Stimulated activated CD4-positive, alpha-beta T cell treated with anti-CD3 and anti-CD28 coated beads, Interleukin-12 subunit alpha, Interleukin-12 subunit beta, amount 100 ng/mL, for 24 hours (primary cell): ENCODE measurements at places on chromosomes 12 and 14.

DNA sequence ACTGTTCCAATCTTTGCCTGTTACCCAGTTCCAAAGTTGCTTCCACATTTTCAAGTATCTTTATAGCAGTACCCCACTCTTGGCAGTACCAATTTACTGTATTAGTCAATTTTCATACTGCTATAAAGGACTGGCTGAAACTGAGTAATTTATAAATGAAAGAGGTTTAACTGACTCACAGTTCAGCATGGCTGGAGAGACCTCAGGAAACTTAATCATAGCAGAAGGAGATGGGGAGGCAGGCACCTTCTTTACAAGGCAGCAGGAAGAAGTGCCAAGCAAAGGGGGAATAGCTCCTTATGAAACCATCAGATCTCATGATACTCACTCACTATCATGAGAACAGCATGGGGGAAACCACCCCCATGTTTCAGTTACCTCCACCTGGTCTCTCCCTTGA is 215.0 kb downstream of the SNAPC1 start:
- DNase-seq, result no peak

DNA sequence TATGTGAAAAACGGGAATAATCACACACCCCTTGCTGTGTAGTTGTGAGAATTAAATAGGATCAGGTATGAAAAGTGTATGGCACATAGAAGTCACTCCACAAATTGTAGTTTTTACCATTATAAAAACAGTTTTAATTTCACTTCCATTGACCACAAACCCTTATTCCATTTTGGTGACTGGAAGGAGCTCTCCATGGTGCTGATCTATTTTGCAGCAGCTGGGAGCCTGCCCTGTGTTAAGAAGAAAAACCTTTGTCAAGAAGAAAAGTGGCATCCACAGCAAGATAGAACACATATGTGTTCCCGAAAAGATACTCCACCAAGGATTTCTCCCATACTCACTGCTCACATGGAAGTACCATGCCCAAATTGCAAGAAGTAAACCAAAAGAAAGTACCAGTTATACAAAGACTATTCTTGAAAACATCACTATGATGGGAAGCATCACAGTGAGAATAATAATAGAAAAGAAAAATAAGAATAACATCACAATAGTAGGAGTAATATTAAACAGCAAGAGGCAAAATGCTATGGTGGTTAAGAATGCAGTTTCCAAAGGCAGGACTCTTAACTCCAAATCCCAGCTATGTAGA is 58.7 kb downstream of the TUNAR start:
- DNase-seq, result no peak

- no peak for DNase-seq
These were observed 140.5 kb downstream of the ZFP36L1 start for GRCh38 chr14:68652433-68652690.

- no peak for DNase-seq
These were observed 33.3 kb downstream of the RCOR1 start for GRCh38 chr14:102625564-102626296.

- no peak for DNase-seq
These were observed 201.5 kb upstream of the RTL1 start for GRCh38 chr14:101105045-101105444.

- no peak for DNase-seq
These were observed 1028.9 kb upstream of the TMEM132C start for GRCh38 chr12:127238107-127238506.

DNA sequence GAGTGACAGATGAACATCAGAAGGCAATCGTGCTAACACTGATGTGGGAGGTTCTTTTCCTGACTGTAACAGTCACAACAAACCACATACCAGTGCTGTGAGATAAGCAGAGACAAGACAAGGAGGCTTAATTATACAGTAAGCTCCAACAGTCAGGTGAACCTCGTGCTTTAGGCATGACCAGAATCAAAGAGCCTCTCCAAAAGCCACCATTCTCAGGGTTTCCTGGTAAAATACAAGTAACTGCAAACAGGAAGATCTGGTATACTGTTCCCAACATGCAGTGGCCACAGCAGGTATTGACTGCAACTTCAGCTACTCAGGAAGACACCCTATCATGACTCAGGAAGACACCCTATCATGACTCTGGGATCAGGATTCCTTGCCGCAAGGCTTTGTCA is 47.3 kb upstream of the GTF2A1 start:
- DNase-seq, result no peak

- no peak for DNase-seq
These were observed 12.2 kb downstream of the PYM1 start for GRCh38 chr12:55915482-55915859.

DNA sequence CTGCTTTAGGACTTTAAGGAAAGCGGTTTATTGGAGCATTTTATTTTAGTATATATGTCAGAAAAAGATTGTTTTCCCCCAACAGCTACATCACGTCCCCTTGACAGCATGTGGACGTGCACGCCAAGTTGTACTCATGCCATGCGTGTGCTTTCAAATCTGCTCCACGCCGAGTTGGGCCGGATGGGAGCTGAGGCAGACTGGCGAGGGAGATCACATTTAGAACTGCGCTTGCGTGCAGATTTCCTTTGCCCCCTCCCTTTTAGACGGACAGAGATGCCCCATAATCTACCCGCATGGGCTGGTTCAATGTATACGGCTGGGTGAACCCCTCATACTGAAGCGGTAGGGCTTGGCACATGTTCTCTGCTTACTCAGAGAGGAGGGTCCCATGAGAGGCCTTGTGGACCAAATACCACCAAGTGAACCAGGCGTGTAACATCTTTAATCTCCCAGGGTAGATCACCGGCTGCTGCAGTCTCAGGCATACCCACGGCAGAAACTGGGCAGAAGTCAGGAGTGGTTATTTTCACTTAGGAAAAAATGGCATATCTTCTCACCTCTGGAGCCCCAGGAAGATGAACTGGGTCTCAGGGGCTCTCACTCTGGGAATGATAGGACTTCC is 92.1 kb downstream of the ESR2 start:
- no peak for DNase-seq

- DNase-seq, result no peak
These were observed 98.8 kb downstream of the TMEM132C start for GRCh38 chr12:128365651-128366231.

DNA sequence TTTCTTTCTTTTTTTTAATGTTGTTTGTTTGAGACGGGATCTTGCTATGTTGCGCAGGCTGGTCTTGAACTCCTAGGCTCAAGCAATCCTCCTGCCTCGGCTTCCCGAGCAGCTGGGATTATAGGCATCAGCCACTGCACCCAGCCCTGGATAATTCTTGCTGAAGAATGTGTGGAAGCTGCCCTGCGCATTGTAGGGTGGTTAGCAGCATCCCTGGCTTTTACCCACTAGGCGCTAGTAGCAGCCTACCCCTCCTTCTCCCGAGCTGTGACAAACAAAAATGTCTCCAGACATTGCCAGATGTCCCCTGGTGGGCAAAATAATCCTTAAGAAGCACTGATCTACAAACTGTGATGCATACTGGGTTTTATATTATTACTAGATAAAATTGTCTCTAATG is 6.6 kb downstream of the DCAF4 start:
- DNase-seq, result no peak

DNA sequence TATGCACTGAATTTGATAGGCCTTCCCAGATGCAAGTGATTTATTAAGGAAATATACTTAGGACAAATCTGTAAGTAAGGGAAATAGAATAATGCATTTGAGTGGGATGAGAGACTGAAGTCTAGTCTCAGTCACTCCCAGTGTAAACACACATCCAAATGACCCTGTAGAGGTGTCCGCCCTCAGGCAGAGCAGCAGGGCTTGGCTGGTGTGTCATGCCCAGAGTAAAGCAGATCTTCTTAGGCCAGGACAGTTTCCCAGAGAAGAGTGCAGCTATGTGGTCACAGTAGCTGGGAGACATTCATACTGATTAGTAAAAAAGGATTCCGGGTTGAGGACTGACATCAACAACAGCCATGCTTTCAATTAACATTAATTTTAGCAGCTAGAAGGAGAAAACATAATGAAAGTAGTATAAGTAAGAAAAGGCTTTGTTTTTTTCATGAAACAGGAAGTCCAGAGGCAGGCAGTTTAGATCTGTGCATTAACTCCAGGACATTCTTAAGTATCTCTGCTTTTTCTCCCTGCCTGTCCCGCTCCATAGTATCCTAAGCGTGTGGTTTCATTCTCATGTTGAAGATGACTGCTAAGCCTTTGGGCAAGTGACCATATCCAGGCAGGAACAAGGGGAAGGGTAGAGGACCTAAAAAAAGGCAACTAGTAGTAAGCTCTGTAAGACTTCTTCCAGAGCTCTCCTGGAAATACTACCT is 35.7 kb downstream of the CNTN1 start:
- DNase-seq, result no peak

- DNase-seq, result no peak
These were observed 8.6 kb upstream of the ETFBKMT start for GRCh38 chr12:31650918-31651317.

GRCh38 chr12:89949457-89950195 is 241.0 kb upstream of the ATP2B1 start:
- DNase-seq, result no peak

DNA sequence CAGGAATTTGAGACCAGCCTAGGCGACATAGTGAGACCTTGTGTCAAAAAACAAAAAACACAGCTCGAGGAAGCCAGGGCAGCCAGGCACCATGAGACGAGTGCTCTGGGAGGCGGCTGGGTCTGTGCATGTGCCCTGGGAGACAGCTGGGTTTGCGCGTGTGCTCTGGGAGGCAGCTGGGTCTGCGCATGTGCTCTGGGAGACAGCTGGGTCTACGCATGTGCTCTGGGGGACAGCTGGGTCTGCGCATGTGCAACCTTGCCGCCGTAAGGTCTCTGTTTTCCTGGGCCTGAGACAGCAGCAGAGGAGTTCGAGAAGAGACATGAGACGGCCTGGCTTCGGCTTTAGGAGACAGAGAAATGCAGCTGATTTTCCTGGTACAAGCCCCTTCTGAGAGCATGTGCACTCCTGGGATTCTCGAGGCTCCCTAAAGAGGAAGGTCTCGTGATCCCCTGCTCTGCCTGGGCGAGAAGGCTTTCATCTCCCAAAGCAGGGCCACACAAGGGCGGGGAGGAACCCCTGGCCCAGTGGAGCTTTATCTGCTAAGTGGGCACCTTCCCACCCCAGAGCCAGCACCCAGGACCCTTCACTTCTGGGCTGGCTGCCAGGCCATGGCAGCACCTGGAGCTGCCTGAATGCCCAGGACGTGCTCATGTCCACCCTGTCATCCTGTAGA is 3.5 kb upstream of the BDKRB1 start:
- no peak for DNase-seq

- no peak for DNase-seq
These were observed 28.6 kb upstream of the HSP90B1 start for GRCh38 chr12:103901518-103902173.

- DNase-seq, result no peak
These were observed 78.9 kb downstream of the PIK3C2G start for GRCh38 chr12:18340186-18340585.

DNA sequence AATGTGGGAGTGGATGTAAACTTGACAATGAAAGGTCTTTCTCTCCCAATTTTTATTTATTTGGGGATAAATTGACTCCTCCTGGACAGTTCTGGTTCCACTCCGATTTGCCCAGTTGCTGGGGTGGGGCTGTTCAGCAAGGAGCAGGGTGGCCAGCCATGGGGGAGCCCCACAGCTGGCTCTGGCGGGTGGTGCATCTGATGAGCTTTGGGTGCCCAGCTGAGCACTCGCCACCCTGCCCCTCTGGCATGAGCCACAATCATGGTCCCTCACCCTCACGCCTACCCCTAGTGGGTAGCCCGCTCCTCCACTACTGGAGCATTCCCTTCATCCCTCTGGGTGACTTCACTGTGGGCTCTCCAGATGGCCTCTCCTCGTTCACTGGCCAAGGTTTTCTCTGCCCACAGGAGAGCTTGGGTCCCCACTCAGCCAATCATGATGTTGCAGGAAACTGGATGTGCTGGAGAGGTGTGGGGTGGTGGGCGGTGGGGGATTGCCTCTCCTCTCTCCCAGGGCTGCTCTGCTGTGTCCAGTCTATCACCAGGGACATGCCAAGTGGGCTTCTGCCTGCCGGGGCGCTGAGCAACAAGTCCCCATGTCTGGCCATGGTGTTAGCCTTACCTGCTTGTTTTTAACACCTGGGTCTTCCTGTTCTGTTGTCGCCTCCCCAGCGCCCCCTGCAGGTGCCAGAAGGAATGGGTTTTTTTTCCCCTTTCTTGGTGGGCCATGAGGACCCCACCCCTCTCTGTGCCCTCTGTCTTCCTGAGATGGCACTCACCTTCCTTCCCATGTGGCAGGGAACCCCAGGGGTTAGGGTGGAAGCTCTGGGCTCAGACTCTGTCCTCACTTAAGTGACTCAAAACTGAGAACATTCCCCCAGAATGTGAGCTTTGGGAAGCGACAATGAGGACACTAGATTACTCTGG is 3.4 kb downstream of the CYP46A1 start:
- DNase-seq, result peak; percentile 13

GRCh38 chr12:46153268-46153872 is 115.5 kb downstream of the SLC38A1 start:
- no peak for DNase-seq

DNA sequence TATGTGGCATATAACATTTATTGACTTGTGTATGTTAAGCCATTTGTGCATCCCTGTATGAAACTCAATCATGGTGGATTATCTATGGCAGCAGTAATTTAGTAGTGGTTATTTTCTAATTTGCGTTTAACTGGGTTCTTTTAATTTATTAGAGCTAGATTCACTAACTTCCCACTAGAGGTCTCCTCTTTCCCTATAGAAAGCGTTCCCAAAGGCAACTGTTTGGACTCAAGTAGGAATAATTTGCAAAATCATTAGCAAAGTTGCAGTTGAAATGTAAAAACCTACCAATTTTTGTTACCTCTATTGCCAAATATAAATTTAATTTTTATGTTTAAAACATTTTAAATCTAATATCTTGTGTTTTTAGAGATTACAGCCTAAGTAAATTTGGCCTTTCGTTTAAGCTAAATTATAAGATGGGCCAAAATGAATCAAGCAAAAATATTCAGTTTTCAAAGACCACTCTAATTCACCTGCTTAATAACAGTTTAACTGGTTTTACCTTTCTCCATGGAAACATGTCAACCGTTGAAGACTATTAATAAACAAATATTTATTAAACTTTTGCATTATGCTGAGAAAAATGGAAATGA is 6.0 kb downstream of the DMAC2L start:
- DNase-seq, result no peak

GRCh38 chr14:100108042-100108825 is 43.0 kb downstream of the EVL start:
- DNase-seq, result peak; percentile 90

DNA sequence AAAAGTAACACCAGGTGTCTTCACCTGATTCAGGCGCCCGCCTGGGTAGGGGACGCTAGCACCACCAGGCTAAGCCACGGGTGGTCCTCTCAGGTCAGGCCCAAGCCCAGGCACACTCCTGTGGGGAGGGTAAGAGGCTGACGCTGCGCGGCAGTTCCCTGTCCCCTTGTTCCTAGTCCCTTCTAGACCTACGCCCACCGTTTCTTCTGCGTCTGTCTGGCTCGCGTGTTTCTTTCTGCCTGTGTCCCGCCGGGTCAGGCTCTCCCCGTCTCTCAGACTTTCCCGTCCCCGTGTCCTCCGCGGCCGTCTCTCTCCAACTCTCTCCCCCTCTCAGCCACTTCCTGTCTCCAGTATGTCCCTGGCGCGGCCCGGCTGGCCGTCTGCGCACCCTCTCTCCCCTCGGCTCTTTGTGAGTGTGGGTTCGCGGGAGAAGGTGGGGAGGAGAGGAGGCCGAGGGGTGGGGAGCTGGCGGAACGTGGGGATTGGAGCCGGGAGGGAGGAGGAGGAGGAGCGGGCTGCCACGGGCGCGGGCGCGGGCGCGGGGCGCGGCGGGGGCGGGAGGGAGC is 3.1 kb upstream of the TNS2 start:
- DNase-seq, result no peak
